ENCODE measurements at places on chromosomes 12 and 14. TPM values are rescaled to one million over a fixed set of nuclear protein-coding genes. Genes with fewer than 3 reads are reported as not detected.
A peak's percentile ranks its signal among the peaks of the same experiment; 100 is the strongest.

DNA sequence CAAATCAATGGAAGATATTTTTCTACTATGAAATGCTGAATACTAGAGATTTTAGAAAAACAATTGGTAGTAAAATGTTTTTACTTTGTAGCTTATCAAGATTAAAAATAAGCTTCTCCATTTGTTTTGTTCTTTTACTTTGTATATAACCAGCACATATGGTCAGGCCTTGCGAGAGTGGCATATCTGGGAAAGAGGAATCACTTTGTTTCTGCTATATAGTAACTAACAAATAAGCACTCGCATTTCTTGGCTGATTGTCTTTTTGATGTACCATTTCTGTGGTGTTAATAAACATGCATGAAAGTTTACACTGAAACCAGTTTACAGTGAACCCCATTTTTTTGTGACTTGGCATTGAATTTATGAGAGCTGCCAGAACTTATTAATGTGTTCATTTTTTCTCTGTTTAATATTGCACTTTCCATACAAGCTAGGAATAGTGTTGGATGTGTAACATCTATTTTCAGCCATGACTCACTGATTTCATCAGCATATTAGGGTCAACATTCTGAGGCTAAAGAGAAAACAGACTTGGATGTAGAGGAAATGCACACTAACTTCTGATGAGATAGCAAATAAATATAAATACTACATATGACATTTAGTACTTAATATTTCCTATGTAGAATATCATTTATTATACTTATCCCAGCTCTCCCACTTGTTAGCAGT, 635.5 kb downstream of the KCNH5 start:
- DNase-seq, result no peak
- no peak overlapping the region for H3K27ac ChIP-seq
- H3K4me3 ChIP-seq, result no peak overlapping the region
- no peaks in the 10 kb centered on the region for H3K27me3 ChIP-seq
- no peaks in the 10 kb centered on the region for H3K36me3 ChIP-seq
- no peaks in the 10 kb centered on the region for H3K4me1 ChIP-seq

KLC1 gene
- 588 TPM for total RNA-seq

- H3K36me3 ChIP-seq, result no peaks in the 10 kb centered on the region
- peaks cover 10% of the 10 kb centered on the region for H3K27me3 ChIP-seq
- H3K4me1 ChIP-seq, result peaks cover 19% of the 10 kb centered on the region
- no peak overlapping the region for H3K27ac ChIP-seq
- DNase-seq, result no peak
Observed at GRCh38 chr14:30873308-30874119, 845 bp upstream of the COCH start.

GRCh38 chr14:92316176-92316575, 6.8 kb upstream of the SLC24A4 start:
- no peak overlapping the region for H3K27ac ChIP-seq
- no peak for DNase-seq
- H3K36me3 ChIP-seq, result no peaks in the 10 kb centered on the region
- no peaks in the 10 kb centered on the region for H3K27me3 ChIP-seq

NXPH4 gene
- total RNA-seq, result 0.81 TPM

FSCB gene
- 1.2 TPM for total RNA-seq

GRCh38 chr14:104107101-104107581, 21.6 kb downstream of the ASPG start:
- no peak overlapping the region for H3K4me3 ChIP-seq
- no peaks in the 10 kb centered on the region for H3K27me3 ChIP-seq
- H3K27ac ChIP-seq, result no peak overlapping the region

ACSS3 gene
- total RNA-seq, result 16.5 TPM

GRCh38 chr12:96295532-96296160, 101.5 kb downstream of the ELK3 start:
- peaks cover 14% of the 10 kb centered on the region for H3K36me3 ChIP-seq
- DNase-seq, result no peak
- no peak overlapping the region for H3K4me3 ChIP-seq
- H3K27me3 ChIP-seq, result no peaks in the 10 kb centered on the region

DNA sequence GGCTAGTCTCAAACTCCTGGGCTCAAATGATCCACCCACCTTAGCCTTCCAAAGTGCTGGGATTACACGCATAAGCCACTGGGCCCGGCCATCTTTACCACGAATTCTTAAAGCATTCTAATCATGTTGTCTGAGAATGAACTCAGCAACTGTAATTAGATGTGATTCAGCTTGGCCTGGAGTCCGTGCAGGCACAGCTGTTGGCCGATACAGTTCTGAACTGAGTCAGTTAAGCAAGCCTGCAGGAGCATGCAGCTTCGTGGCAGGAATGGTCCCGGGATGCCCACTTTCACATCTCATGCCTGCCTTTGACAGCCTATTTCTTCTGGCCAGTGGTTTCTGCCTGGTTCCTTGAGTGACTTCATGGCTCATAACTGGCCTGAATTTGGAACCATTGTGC, 194.1 kb downstream of the ANO6 start:
- no peaks in the 10 kb centered on the region for H3K27me3 ChIP-seq
- H3K4me3 ChIP-seq, result no peak overlapping the region
- peaks cover 20% of the 10 kb centered on the region for H3K36me3 ChIP-seq
- no peak for DNase-seq

DENR gene
- total RNA-seq, result 37.2 TPM

DNA sequence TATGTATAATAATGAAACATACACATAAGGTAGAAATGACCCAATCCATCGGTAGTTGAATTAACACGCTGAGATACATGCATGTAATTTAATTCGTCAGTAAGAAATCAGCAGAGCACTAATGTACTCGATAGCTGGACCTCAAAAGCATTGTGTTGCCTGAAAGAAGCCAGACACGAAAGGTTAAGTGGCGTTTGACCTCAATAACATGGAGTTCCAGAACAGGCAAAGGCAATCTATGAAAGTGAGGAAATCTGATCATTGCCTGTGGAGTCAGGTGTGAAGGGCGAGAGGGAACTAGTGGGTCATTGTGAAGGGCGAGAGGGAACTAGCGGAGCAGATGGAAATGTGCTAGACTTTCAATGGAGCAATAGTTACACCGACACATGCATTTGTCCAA, 970.4 kb upstream of the TMEM132C start:
- no peaks in the 10 kb centered on the region for H3K27me3 ChIP-seq
- H3K4me1 ChIP-seq, result no peaks in the 10 kb centered on the region
- H3K4me3 ChIP-seq, result no peak overlapping the region

DNA sequence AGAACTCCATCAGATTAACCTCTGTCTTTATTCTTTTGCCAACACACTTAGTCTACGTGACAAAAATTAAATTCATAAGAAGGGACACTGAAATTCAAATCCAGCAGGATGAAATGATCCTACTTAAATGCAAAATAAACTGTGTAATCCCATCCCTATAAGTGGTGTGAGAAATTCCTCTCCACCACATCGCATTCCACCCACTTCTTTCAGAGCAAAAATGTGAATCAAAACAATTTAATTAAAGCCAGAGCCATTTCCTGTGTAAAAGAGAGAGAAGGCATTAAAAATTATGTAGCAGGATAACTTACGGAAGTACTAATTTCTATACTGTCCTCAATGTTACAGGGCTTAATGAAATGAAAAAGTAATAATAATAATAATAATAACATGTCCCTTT, 844.3 kb downstream of the GALC start:
- DNase-seq, result no peak
- H3K4me1 ChIP-seq, result no peaks in the 10 kb centered on the region
- no peak overlapping the region for H3K4me3 ChIP-seq
- no peaks in the 10 kb centered on the region for H3K27me3 ChIP-seq
- H3K27ac ChIP-seq, result no peak overlapping the region

- no peaks in the 10 kb centered on the region for H3K4me1 ChIP-seq
- H3K27ac ChIP-seq, result no peak overlapping the region
- H3K4me3 ChIP-seq, result no peak overlapping the region
- H3K36me3 ChIP-seq, result peaks cover 11% of the 10 kb centered on the region
Observed at GRCh38 chr12:119685375-119685774, 17.4 kb downstream of the PRKAB1 start.

DNA sequence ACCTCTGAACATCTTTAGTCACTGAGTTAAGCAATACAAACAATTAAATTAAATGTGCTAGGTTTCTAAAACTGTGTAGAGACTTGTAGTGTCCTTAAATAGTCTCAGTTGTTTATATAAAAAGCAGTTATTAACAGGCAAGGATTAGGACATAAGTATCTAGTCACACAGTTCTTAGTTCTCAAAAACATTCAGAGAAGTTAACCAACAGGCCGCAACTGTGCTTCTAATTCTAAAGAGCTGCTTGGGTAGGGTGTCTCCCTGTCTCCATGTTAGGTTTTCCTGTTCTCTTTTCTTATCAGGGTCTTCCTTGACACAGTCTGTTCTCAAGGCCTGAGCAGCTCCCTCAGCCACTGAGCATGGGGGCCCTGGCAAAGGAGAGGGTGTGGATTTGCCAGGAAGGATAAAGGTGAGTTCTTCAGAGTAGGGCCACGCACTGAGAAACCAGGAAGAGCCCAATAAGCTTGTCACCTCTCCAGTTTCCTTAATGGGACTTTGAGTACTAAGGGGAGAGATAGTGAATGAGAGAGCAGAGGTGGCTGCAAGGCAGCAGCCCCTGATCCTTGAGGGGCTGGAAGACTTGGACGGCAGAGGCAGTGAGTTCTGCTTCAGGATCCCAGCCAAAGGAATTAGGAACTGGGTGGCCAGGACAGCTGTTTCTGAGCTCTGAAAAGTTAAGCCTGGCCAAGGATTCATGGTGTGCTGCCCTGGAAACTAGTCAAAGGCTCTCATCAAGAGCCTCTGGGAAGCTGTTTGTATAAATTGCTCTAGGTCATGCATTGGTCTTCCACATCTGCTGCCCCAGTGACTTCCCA, 177.3 kb downstream of the MYRFL start:
- H3K4me1 ChIP-seq, result peaks cover 25% of the 10 kb centered on the region
- no peak overlapping the region for H3K4me3 ChIP-seq
- H3K27me3 ChIP-seq, result no peaks in the 10 kb centered on the region
- DNase-seq, result no peak
- peak overlapping the region; percentile 34 for H3K27ac ChIP-seq
- H3K36me3 ChIP-seq, result no peaks in the 10 kb centered on the region

GRCh38 chr12:101941306-101942249, 64.2 kb downstream of the DRAM1 start:
- no peak for DNase-seq
- no peak overlapping the region for H3K27ac ChIP-seq
- H3K27me3 ChIP-seq, result no peaks in the 10 kb centered on the region
- no peaks in the 10 kb centered on the region for H3K36me3 ChIP-seq
- no peak overlapping the region for H3K4me3 ChIP-seq

DNA sequence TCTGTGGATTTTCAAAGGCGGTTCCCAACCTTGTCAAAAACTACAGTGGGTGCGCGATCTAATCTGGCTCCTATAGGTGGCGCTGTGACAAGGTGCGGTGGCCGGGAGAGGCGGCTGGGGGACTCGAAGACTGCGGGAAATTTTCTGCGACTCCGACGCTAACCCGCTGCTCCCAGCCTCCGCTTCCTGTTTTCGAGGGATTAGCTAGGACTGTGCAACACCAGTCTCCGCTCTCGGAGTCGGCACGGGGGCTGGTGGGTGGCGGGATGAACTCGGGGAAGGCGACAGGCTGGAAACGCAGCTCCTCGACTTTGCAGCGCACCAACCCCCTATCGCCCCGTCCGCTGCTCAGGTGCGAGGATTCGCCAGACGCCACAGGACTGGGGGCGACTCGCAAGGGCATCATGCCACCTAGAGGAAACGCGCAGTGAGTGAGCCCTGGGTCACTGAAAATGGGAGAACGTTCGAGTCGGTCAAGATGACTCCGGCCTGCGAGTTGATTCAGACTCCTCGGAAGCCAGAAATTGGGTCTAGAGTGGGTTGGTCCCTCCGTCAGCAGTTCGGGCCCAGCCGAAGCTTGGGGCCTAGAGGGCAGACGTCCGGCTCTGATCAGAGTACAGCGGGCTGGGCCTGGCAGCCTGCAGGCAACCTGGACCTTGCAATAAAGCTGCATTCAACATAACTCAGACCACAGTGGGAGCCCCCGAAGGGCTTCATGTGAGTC, 5.5 kb upstream of the PAX9 start:
- H3K4me1 ChIP-seq, result peaks cover 4% of the 10 kb centered on the region
- peaks cover 37% of the 10 kb centered on the region for H3K27me3 ChIP-seq
- H3K4me3 ChIP-seq, result peak overlapping the region; percentile 60
- no peak for DNase-seq
- H3K27ac ChIP-seq, result no peak overlapping the region
- H3K36me3 ChIP-seq, result no peaks in the 10 kb centered on the region

GRCh38 chr12:81543621-81544139, 215.5 kb downstream of the PPFIA2 start:
- DNase-seq, result no peak
- H3K4me1 ChIP-seq, result peaks cover 5% of the 10 kb centered on the region
- no peak overlapping the region for H3K4me3 ChIP-seq
- H3K36me3 ChIP-seq, result no peaks in the 10 kb centered on the region
- H3K27ac ChIP-seq, result no peak overlapping the region

DNA sequence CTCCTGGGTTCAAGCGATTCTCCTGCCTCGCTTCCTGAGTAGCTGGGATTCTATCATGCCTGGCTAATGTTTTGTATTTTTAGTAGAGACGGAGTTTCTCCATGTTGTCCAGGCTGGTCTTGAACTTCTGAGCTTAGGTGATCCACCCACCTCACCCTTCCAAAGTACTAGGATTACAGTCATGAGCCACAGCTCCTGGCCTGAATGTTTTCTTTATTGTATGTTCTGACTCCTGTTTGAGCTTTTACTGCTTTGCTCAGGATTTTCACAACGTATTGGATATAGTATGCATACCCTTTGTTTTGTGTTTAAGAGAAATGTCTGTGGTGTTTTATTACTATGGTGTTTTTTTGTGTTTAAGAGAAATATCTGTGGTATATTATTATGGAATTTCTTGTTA, 37.2 kb downstream of the ATF7IP start:
- no peak overlapping the region for H3K4me3 ChIP-seq
- peaks cover 20% of the 10 kb centered on the region for H3K4me1 ChIP-seq
- no peaks in the 10 kb centered on the region for H3K27me3 ChIP-seq
- no peaks in the 10 kb centered on the region for H3K36me3 ChIP-seq
- no peak overlapping the region for H3K27ac ChIP-seq
- no peak for DNase-seq

GRCh38 chr12:111764120-111764821, 2.5 kb upstream of the ALDH2 start:
- no peaks in the 10 kb centered on the region for H3K27me3 ChIP-seq
- no peak overlapping the region for H3K27ac ChIP-seq
- H3K4me3 ChIP-seq, result no peak overlapping the region
- H3K4me1 ChIP-seq, result peaks cover 24% of the 10 kb centered on the region

TAS2R7 gene
- not detected for total RNA-seq

- H3K36me3 ChIP-seq, result no peaks in the 10 kb centered on the region
- no peaks in the 10 kb centered on the region for H3K27me3 ChIP-seq
- DNase-seq, result no peak
- no peak overlapping the region for H3K27ac ChIP-seq
- H3K4me1 ChIP-seq, result no peaks in the 10 kb centered on the region
- no peak overlapping the region for H3K4me3 ChIP-seq
Observed at GRCh38 chr12:109642506-109643132, 69.0 kb downstream of the MVK start.

- no peaks in the 10 kb centered on the region for H3K36me3 ChIP-seq
- no peak overlapping the region for H3K27ac ChIP-seq
- H3K4me1 ChIP-seq, result peaks cover 25% of the 10 kb centered on the region
- H3K27me3 ChIP-seq, result peaks cover 26% of the 10 kb centered on the region
- DNase-seq, result no peak
Observed at GRCh38 chr12:113464452-113464775, 7.3 kb downstream of the LHX5 start.
